ENCODE measurements at places on chromosomes 1 and 21.
A peak's percentile ranks its signal among the peaks of the same experiment; 100 is the strongest.

DNA sequence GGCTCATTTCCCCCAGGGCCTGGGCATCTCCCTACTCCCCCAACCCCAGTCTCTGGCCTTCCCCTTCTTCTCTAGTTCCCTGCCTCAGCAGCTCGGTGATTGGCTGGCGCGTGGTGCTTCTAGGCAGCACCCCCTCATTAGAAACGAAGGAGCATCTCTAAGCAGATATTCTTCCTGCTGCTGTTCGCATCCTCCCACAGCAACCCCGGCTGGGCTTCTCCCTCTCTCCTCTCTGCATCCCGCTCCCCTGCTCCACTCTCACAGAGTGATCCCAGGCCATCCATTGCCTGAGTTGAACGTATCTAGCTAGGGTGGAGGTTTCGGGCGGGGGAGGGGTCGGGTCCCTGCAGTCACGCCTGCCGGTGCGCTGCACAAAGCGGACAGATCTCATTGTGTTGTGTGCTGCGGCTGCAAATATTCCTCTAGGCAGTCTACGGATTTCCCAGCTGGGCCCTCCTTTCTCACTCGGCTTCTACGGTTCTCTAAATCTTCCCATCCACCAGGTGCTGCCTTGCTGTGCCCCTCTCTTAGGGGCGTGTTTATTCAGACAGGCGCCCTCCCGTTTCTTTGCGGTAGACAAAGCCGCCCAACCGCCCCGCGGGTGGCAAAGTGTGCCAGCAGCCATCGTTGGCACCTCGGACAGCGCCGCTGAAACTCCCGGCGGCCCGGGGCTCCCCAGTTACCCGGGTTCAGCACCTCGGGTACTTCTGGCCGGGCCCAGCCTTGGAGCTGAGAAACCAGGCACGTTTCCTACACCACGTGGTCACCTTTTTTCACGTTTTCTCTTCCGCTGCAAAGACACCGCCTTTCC lies 2.2 kb downstream of the CACNA1E start:
- peak; percentile 73 for DNase-seq

- no peak for DNase-seq
These were observed 29.6 kb upstream of the RGS1 start for GRCh38 chr1:192545896-192546521.

- peak; percentile 76 for DNase-seq
These were observed 1.2 kb upstream of the ARHGEF16 start for GRCh38 chr1:3453203-3453761.

DNA sequence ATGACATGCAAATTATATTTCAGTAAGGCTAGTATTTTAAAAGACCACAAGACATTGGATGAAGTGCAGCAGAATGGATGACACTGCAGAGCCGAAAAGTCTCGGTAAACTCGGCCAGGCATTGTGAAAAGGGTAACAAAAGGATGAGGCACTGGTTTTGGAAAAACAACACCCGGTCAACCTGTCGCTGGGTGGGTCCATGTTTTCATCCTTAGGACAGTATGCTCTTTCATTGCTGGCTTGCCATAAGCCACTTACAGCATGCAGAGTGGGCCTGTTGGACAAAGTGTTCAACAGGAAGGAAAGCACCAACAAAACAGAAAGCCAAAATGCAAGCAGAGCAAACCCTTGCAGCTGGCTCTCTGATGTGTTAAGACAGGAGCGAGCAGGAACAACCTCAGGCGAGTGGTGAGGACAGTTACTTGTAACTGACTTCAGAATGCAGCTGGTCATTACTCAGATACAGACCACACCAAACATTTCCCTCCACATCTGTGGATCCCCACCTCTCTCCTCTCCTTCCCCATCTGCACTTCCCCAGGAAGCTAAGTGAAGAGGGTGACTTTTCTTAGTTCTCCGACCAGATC lies 2.9 kb upstream of the RCAN1 start:
- DNase-seq = no peak

- no peak for DNase-seq
These were observed 676.6 kb downstream of the USP25 start for GRCh38 chr21:16406355-16406754.

- DNase-seq = no peak
These were observed 64.8 kb downstream of the FAM163A start for GRCh38 chr1:179807691-179808485.

DNA sequence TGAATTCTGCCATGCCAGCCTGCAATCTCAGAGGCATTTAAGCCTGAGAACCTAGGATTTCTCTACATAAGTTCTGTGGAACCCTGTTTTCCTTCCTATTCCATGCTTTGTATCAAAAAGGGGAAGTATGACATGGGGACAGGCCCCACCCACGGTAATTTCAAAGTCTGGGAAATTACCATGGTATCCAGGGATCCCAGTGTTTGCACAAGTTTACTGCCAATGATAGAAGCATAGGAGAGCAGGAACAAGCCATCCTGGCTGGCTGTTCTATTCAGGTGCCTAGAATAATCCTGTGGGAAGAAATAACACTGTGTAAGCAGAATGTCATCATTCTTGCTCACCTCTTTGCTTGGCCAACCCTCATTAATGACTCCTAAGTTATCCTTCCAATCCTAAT lies 53.8 kb upstream of the ATP1B1 start:
- DNase-seq = no peak

DNA sequence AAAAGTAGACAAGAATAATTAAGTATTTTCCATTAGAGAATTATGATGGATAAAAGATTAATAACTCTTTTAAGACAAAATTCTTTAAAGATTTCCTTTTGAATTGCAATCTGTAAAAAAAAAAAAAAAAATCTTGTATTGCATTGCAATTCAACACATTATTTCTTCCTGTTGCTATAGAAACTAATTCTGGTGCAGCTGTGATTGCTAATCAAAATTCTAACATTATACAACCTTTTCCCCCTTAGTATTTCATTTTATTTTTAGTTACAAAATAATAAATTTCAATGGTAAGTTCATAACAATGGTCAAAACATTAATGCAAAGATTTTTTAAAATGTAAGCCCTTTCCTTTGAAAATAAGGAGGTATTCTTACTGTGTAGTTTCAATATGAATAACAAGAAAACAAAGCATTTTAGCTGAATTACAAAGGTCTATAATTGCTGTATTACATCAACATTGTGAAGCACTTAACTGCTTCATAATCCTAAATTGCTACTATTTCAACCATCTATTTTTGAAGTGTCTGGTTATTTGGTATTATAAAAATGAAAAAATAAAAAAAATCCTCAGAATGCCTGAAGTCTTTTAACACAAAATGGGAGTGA lies 135.0 kb downstream of the SYT14 start:
- no peak for DNase-seq

DNA sequence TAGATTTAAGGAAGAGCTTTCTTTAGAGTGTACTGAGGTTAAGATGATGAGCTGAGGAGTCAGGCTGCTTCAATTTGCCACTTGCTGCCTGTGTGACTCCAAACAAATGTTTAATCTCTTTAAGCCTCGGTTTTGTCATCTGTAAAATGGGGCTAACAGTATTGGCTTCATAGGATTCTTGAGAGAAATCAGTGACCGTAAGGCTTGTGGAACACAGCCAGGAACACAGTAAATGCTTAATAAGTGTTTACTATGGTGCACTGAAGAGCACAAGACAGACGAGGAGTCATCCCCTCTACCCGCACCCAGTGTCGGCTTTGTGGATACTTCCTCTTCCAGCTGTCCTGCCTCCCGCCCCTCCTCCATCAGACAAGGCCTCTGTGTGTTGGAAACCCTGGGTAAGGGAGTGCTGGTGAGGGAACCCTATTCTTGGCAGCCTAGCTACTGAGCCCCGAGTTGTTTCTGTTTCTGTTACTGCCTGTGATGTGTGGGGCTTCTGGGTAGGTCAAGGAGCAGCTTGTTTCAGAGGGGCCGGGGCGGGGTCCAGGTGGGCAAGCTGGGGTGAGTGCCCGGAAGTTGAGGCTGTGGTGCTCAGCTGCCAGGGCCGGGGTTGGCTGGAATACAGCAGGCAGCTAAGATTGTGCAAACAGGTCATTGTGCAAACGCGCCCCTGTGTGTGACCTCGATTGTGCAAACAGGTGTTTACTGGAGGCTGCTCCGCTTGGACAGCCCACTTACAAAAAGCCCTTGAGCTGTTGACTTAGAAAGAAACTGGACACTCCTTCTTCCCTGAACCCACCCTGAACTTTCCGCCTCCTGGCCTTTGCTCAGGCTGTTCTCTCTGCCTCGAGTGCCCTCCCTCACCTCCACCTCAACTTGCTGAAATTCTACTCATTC lies 4.0 kb upstream of the CSF3R start:
- no peak for DNase-seq

DNA sequence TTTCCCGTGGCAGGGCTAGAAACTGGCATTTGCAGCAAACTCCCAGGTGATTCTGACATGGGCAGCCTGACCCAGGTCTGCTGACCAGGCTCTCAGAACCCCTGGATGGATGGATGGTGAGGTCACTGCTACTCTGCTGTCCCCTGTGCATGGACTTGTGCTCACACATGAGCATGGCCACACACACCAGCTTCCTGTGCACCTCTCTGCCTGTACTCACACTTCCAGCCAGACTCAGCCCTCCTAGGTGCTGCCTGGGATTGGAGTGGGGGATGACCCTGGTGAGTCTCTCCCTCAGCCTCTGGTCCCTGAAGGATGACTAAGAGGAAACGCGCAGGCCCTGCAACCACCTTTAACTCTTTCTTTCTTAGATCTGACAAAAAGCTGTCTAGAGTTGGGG lies 361.1 kb downstream of the HHAT start:
- DNase-seq = no peak

- DNase-seq = no peak
These were observed 74.7 kb downstream of the NTPCR start for GRCh38 chr1:233025157-233025556.

- DNase-seq = peak; percentile 46
These were observed 46.7 kb upstream of the PCBP3 start for GRCh38 chr21:45596704-45597318.

- no peak for DNase-seq
These were observed at the start of gene KDF1 for GRCh38 chr1:26959722-26960624. KDF1 (minus strand) TSS chr1:26960468; CDS start chr1:26952380, 8,088 bp downstream.

GRCh38 chr1:31182352-31182751 lies 57.3 kb downstream of the NKAIN1 start:
- DNase-seq = no peak

GRCh38 chr1:184254849-184255248 lies 132.0 kb upstream of the C1orf21 start:
- no peak for DNase-seq

DNA sequence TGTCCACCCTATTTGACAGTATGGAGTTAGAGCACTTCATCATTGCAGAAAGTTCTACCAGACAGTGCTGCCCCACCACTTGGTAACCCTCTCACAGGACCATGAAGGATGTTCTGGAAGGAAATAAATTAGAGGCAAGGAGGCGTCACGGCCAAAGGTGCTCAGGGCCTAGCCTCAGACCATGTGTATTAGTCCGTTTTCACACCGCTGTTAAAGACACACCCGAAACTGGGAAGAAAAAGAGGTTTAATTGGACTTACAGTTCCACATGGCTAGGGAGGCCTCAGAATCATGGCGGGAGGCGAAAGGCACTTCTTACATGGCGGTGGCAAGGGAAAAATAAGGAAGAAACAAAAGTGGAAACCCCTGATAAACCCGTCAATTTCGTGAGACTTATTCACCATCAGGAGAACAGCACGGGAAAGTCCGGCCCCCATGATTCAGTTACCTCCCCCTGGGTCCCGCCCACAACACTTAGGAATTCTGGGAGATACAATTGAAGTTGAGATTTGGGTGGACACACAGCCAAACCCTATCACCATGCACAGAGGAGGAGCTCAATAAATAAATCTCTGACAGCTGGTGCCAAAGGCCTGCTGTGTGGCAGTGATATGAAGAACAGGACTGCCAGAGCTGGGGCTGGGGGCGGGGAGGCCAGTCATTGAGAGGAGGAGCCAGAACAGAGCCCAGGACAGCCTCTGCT lies 75.8 kb downstream of the FHAD1 start:
- no peak for DNase-seq

GRCh38 chr1:152613511-152613910 lies at the start of gene LCE3B:
LCE3B (plus strand) TSS chr1:152613811; CDS start chr1:152613811, 0 bp downstream.
- DNase-seq = no peak

DNA sequence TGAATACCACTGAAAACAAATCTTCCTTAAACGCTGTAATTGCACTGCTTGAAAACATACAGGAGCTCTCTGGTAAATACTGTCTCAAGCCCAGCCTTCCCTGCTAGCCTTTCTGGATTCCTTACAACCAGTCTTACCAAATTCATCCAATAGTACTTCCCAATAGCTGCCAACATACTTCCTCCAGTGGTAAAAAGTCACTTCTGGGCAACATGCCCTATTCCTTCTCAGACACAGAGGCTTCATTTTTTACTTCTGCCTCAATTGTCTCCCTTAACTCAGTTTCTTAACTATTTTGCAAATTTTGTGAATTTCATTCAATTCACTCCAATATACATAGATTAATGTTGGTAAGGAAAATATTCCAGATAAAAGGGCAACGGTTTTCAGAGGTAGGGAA lies 166.3 kb downstream of the TBX15 start:
- no peak for DNase-seq

DNA sequence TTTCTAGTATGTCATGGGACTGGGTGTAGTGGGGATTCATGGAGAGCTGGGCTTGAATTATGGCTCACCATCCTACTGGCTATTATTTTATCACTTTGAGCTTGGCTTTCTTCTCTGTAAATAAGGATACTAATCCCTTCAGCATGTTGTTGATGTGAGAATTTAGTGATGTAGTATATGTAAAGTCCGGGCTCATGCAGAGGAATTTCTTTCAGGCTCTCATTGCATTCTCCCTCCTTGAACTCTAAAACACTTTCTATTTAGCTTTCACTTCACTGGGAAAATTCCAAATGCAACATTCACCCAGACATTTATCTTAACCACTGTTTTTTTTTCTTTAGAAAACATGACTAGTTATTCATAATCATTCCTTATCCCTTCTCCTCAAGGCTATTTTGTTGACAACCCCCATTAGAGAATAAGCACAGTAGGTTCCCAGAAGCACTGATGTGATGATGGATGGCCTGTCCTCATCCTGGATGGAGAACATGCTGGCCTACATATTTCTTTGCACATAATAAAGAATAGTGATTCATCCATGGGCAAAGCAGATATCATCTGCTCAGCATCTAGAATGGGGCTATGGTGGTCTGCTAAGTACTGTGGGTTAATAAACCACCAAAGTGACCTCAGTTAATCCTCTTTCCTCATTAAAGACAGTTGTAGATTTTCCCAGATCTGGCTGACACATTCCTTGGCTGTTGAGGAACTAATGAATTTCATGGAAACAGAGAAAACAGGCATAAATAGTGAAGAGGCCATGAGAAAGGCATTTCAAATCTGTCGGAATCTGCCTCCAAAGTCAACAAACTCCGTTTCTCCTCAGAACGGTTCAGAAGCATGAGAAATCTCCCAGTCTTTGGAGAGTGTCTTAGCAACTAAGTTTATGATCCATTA lies 68.0 kb upstream of the CYP2J2 start:
- no peak for DNase-seq

DNA sequence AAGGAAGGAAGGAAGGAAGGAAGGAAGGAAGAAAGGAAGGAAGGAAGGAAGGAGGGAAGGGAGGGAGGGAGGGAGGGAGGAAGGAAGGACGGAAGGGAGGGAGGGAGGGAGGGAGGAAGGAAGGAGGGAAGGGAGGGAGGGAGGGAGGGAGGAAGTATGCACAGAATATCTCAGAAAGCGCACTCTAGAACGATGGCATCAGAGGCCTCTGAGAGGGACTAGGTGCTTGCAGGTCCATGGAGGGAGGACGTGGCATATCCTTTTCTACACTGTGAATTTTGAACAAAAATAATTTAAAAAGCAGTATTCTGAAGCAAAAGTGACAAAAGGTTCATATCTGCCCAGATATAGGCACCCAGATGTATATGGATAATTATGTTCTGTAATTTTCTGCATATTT lies 65.5 kb downstream of the SYF2 start:
- DNase-seq = no peak
